Stimulated activated CD4-positive, alpha-beta T cell treated with anti-CD3 and anti-CD28 coated beads, Interleukin-4, amount 100 ng/mL, for 4 hours (primary cell): ENCODE measurements at places on chromosomes 13 and 19.

DNA sequence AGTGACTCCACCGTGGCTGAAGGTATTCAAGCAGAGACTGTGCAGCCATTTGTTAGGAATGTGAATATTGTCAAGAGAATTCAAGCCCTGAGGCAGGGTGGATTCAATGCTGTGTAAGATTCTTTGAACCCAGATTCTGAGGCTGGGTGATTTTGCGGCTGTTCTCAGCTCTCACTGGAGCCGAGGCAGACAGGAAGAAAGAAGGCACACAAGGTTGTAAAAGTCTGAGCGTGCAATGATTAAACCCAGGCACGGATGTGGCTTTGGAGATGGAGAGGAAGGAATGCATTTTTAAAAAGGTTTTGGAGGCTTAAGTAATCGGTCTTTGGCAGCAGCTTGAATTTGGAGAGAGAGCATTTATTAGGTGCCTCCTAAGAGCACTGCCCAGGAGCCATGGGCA, 187.9 kb downstream of the KATNAL1 start:
- DNase-seq, result no peak

DNA sequence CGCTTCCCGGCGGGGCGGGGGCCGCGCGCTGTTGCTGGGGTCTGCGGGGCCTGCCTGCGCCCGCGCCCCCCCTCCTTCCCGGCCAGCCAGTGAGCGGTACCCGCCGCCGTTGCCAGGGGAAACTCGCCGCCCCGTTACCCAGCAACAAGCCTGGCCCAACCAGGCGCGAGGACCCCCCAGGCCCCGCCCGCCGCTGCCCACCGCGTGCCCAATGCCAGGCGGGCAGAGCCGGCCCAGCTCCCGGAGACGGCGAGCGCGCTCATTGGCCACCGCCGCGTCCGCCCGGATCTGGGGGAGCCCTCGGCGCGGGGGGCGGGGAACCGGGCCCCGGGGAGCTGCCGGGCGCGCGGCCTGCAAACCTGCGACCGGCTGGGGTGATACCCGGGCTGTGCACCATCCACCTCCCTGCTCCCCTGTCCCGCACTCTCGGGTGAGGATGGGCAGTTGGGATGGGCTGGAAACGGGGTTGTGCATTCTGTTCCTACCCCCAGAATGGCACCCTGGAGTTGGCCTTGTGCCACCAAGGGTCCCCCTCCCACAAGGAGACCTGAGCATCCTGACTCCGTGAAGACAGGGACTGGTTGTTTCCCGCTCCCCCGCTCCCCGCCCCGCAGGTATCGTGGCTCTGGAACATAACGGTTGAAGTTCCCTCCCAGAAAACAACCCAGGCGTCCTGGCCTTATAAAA, 8.8 kb upstream of the BBC3 start:
- DNase-seq, result no peak

- DNase-seq, result no peak
These were observed 26.7 kb downstream of the LATS2 start for GRCh38 chr13:21034603-21035191.

GRCh38 chr13:23292586-23292985, 111.8 kb downstream of the SGCG start:
- DNase-seq, result no peak

DNA sequence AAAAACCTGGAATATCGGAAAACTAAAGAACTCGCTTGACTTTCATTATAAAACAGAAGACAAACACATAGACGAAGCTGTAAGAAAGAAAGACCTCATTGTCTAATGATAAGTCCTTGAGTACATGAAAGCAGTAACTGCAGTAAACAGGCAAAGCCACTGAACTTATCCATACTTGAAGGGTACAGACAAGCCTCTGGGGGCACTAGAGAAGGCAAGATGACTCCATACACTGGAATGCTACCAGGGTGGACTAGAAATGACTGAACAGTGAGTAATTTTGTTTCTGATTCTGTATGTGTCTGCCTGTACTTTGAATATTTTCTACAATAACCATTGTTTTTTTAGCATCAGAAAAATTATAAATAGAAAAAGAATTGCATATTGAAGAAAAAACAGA, 507.9 kb downstream of the UQCRFS1 start:
- no peak for DNase-seq

GRCh38 chr13:58908019-58908679, 1255.6 kb downstream of the DIAPH3 start:
- DNase-seq, result no peak

DNA sequence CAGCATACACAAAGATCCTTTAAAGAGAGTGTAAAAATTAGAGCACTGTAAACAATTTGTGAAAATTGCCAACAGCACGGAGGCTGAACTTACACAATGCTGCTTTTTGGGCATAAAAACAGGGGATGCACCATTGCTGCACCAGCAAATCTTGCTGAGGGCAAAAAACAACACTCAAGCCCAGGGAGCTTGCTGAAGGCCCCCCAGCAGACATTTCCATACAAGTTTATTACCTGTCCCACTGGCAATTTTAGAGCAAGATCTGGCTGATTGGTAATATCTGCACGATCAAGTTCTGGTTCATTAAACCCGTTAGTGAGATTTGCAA, 34.3 kb downstream of the AMER2 start:
- no peak for DNase-seq

DNA sequence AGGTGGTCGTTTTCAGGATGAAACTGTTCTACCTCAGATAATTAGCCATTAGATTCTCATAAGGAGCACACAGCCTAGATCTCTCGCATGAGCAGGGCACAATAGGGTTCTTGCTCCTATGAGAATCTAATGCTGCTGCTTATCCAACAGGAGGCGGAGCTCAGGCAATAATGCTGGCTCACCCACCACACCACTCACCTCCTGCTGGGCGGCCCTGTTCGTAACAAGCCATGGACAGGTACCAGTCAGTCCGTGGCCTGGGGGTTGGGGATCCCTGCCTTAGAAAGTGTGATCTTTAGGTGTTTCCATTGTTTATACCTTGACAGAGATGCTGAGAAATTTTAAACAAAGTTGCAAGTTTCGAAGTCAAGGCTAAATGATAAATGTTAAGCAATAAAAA, 344.6 kb upstream of the HTR2A start:
- no peak for DNase-seq

DNA sequence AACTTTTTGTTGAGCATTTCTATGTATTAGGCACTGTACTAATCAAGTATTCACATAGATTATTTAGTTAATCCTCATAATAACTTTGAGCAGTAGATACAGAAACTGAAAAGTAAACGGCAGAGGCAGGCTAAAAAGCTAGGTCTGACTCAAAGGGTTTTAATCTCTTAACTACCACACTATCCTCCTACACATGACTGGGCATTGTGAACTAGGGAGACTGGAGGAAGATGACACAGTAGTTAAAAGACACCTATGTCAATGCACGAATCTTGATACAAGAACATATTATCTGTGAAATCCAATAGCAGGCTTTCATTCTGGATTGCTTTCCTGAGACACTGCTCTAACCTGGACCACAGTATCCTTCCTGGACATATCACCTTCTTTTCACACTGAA, 36.3 kb downstream of the MICU2 start:
- DNase-seq, result no peak

- DNase-seq, result no peak
These were observed 215.7 kb downstream of the ZNF536 start for GRCh38 chr19:30587869-30588268.

DNA sequence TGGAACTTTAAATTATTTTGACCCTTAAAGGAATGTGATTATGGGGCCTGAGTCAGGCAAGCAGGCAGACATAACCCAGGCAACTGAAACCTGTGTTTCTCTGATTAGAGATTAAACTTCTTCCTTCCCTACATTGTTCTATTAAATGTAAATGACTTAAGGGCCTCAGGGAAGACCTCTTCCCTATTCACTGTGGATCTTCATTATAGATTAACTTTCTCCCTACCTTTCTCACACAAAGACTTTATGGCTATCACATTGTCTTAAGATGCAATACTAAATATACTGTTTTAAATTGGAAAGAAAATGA, 8.8 kb upstream of the METTL21C start:
- no peak for DNase-seq

DNA sequence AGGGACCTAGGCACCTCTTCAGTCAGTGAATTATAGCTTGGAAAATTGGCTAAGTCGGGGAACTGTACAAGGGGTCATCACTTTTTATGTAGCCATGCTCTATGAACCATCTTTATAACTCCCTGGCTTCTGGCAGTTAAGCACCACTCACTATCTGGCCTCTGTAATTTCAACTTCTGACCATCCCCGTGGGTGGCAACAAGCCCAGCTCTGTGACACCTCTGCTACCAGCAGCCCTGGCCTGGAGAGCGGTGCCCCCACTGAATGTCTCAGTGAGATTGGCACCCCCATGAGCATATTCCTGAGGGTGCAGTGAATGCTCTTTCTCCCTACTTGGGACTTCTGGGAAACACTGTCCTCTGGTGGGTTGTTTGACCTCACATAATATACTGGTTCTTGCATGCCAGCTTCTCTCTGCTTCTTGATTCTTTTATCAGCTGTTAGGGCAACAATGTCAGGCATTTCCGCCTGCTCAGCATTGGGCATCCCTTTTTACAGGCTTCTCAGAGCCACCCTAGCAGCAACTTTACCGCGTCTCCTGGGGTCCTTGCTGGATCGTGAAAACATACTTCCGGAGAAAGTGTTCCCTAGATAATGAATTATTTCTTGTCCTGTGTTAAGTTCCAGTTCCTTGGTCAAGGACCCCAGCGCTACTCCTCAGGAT, 10.4 kb downstream of the KL start:
- DNase-seq, result no peak

DNA sequence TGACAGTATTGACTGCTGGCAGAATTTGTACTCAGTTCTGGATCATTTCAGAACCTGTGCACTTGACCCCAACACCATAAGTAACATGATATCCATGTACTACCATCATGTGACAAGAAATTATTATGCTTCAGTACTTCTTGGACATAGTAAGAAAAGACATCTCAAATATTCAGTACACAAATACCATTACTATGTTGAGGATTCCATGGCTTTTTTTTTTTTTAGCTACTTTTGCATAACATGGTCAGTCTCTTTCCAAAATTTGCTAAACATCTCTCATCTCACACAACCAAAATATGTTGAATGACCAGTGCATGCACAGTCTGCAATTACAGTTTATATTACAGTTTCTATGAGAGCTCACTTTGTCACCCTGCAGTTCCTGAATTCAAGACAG, 85.3 kb downstream of the FLT1 start:
- no peak for DNase-seq

GRCh38 chr19:2097886-2098327, 1.2 kb downstream of the IZUMO4 start:
- DNase-seq, result no peak

- DNase-seq, result no peak
These were observed 327.3 kb downstream of the ATP8A2 start for GRCh38 chr13:25699056-25699455.

DNA sequence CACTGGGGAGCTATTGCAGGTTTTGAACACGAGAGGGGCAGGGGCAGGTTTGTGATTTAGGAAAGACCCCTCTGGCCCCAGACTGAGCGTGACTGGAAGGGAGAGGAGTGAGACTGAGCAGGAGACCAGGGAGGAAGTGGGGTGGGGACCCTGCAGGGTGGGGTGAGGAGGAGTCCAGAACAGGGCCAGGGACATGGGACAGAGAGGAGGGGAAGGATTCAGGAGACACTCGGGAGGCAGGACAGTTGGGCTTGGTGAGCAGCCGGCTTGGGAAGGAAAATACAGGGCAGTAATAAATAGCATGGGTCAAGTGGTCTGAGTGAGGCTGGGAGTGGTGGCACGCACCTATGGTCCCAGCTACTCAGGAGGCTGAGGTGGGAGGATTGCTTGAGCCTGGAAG, 9.4 kb downstream of the FOSB start:
- DNase-seq, result no peak

- DNase-seq, result no peak
These were observed 10.2 kb downstream of the EPSTI1 start for GRCh38 chr13:42981853-42982252.

GRCh38 chr13:114136576-114136975, 4.2 kb upstream of the RASA3 start:
- DNase-seq, result no peak

DNA sequence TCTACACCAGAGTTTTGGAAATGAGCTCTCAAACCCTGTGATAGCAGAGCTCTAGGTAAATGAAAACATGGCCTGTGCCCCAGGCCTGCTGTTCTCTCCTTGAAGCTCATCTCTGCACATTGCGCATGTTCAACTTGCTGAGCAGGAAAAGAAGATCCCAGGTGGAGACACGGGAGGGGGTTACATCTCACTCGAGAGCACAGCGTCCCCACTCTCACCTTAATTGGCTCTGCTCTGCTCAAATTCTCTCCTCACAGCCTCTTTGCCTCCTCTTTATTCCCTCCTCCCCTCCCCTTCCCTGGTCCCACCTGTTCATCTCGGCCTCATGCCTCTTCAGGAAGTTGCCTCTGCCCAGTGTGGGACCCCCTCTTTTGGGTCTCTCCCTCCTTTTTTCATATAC, 44.7 kb downstream of the RGCC start:
- DNase-seq, result no peak

GRCh38 chr13:90502153-90502552, 845.3 kb upstream of the MIR17HG start:
- DNase-seq, result no peak

DNA sequence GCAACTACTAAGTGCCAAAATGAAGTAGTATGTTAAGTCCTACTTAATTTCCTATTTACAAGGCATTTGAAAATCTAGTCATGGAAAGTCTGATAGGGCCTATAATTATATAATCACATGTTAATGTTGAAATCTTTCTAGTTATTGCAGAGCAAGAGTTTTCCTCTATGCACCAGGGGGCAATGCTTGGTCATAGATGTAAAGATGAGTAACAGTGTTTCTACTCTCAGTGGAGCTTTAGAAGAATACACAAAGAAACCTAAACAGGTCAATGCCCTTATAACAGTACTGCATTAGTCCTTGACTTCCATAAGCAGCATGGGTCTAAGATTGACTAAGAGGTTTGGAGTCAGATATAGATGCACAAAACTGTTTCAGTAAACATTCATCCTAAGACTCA, 218.7 kb downstream of the KCTD12 start:
- DNase-seq, result no peak

DNA sequence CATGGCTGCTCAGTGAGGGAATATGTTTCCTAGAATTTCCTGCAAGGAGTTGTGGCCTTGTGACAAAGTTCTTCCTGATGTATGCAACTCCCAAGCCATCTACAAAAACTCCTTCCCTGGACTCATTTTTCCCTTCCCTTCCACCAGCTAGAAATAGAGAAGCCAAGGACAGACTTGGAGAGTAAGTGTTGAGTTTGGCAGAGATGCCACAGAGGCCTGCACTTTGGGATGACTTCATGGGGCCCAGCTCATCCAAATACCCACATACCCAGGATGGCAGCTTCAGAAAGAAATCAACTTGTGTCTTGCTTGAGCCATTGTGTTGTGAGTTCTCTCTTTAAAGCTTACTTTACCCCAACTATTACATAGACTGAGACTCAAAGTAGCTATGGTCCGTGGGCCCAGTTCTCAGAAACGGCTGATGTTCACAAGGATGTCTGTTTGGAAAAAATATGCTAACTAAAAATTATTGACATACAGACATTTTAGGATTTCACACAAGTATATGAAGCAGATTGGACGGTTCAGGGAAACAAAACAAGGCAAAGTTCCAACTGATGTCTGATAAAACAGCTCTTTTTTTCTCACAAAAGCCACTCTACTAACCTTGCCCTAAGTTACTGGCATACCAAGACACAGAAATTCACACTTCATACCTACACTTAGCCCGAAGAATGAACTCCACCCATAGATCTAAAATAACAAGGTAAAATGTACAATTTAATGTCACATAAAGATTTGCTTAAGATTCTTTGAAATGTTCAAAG, 107.9 kb downstream of the NALCN start:
- no peak for DNase-seq
